Activated CD4-positive, alpha-beta T cell treated with anti-CD3 and anti-CD28 coated beads, Interleukin-2, amount 50 U/mL, for 1 hour (primary cell): ENCODE measurements at places on chromosomes 1 and 21.

DNA sequence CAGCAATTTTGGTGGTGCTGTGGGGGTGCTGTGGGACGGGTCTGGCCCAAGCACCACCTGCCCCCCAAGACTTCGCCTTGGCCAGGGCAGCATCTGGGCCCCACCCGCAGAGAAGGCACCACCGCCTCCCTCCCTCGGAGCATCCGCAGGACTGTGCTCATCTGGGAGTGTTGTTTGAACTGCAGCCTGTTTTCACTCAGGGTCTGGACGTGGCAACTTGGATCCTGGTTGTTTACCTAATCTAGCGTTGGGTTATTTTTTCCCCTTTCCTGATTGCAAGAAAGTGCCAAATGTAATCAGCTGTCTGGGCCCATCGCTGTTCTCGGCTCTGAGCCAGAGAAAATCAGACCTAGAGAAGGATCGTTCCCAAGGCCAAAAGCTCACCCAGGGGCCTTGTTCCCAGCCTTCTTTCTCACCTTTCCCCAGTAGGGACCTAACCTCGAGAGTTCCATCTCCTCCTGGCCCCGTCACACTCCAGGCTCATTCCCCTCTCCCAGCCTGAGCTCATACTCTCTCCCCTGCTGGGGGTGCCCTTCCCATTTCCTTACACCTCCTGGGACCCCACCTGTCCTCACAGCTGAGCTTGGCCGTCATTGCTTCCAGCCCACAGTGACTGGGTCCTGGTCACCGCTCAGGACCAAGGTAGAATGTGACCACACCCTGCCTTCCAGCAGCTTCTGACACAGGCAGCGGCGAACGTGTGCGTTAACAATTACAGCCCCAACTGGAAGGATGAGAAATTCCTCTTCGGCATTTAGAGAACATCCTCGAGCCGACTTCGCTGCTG lies 72.0 kb upstream of the FAM20B start:
- DNase-seq, result no peak

DNA sequence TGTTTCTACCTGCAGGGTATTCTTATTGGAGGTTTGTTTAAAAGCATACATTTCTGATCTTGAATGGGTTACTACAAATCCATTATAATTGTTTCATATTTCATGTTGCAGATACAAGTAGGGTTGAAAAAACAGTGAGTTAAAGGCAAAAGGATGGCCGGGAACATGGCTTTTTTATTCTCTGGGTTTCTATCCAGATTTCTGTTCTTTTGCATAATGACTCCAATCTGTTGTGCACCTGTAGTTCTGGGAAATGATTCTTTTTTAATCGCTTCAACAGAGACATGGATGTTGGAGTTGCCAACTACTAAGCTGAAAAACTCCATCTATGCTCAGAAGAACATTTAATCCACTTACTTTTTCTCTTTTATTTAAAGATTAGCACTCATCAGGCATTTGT lies 2.7 kb upstream of the ADAMTS1 start:
- no peak for DNase-seq

DNA sequence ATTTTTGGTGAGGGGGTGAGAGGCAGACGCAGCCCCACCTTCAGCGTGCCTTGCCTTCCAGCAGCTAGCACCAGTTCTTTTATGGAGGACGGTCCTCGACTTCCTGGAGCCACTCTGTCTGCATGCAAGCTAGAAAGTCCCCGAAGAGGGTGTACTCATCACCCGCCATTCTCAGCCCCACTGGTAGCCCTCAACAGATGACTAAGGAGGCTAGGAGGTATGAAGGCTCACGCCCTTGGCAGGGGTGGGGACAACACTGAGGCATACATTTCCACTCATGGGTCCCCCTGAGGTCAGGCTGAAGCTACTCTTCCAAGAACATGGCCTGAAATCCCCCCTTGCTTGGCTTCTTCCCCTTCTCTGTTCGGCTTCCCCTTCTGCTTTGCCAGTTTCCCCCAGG lies 8.9 kb upstream of the PTPRF start:
- no peak for DNase-seq

DNA sequence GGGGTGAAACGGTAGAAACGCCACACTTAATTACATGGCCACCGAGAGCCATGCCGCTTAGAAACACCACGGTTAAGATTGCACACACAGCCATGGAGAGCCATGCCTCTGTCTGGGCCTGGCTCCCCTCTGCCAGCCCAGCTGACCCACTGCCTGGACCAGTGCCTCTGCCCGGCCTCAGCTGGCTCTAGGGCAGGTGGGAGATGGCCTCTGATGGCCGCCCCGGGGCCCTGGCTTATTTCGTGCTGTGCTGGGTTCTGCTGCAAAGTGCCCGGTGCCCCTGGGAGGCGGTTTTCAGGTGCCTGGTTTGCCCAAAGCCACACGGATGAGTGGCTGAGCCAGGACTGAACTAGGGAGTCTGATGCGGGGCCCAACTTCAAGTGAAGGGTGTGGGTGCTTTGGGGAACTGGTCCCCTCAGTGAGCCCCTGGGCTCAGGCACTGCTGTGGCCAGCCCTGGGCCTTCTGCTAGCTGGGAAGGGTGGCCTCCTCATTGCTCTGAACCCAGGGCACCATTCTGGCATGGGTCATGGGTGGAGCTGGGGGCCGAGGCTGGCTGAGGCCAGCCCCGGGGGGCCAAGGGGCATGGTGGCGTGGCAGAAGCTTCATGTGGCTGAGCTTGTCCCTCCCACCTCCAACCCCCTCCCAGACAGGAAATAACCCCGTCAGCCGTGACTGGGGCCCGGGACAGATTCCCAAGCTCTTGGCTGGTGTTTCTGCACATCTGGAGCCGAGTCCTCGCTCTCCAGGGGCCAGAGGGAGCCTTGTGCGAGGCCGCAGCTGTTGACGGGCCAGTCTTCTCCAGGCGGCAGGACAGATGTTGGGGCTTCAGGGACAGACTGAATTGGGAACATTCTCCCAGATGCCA lies 1.9 kb upstream of the GPR153 start:
- no peak for DNase-seq
